ENCODE measurements at places on chromosomes 5 and 9.
A peak's percentile ranks its signal among the peaks of the same experiment; 100 is the strongest.

GRCh38 chr9:34777666-34778065, 67.7 kb upstream of the CCL21 start:
- DNase-seq, result no peak

DNA sequence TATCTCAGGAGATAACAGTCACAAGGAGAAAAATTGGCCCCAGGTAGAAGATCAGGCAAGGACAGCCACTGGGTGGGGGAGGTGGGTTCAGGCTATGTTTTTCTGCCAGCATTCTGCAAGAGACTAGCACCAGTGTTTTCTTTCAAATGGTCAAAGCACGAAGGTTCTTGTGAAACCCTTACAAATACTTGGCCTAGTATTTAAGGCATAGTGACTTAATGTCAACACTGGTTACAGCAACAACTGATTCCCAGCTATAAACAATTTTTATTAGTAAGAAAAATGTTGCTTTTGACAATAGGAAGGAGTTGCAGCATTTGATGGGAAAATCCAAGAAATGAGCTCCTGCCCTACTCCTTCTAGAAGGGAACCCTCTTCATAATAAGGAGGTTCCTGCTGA, 349.6 kb downstream of the SLIT3 start:
- DNase-seq, result no peak

DNA sequence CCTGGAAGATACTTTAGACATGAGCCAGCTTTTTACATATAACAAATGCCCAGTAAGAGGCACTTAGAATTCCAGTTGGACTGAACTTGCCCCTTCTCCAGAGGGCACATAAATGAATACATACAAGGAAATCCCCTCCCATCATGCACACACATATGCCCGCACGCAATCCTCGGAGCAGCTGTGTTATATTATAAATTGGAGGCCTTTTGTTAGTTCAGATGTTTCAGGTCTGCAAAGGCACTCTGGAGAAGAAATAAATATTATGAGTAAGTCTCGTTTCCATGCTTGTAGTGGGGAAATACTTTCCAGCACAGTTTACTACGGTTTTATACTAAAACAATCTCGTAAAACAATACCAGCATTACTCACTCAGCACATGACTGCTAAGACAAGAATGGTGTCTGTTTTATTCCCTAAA, 17.6 kb upstream of the MUSK start:
- DNase-seq, result no peak

- DNase-seq, result no peak
Observed at GRCh38 chr9:137441935-137442321, 771 bp upstream of the ENTPD8 start.

GRCh38 chr5:127801751-127802476, 98.7 kb downstream of the CCDC192 start:
- DNase-seq, result no peak

GRCh38 chr5:179274321-179275315, 70.6 kb downstream of the ADAMTS2 start:
- no peak for DNase-seq

- no peak for DNase-seq
Observed at GRCh38 chr9:120935383-120935857, 8.8 kb upstream of the TRAF1 start.

- DNase-seq, result no peak
Observed at GRCh38 chr5:170821257-170821800, 37.8 kb downstream of the GABRP start.

GRCh38 chr9:88628811-88629210, 93.8 kb downstream of the NXNL2 start:
- DNase-seq, result no peak

DNA sequence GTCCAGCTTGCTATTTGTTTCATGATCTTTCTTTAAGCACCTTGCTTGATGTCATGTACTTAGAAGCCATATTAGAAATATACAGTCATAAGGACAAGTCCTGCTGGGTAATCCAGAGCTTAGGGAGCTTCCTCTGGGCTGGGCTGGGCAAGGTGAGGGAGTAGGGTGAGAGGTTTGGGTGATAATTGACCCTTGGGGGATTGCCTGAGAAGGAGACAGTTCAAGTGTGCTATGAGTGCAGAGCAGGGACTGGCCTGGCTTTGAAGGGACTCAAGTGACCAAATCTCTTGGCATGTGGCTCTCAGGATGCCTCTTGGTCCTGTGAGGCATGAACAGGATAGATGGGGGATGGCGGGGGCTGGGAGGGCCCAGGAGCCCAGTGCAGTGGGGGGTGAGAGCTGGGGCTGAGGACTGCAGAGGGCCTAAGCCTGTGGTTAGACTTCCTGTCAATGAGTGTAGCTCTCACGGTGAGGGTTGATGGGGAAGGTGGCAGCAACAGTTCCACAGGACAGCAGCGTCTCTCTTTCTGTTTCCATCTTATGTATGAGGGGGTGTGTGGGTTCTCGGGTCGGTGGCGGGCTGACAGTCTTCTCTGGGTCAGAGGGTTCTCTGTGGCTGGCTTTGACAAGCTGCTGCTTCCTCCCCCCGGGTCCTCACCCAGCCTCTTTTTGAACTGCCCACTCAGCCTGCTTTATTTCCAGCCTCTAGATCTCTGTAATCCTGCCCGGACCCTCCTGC, 53.5 kb downstream of the RGS3 start:
- peak; percentile 76 for DNase-seq
